Epithelial cell of umbilical artery (primary cell): ENCODE measurements at places on chromosomes 2 and 18. TPM values are rescaled to one million over a fixed set of nuclear protein-coding genes. Genes with fewer than 3 reads are reported as not detected.

Gene FBXO41
- total RNA-seq = 0.46 and 1.3 TPM in 2 replicates

Gene TAF1B
- 34.4 and 40.3 TPM in 2 replicates for total RNA-seq

Gene LTBP1
- 22.9 and 80.9 TPM in 2 replicates for total RNA-seq

Gene SMAD2
- total RNA-seq = 23.7 and 115 TPM in 2 replicates

Gene CCDC141
- under 0.01 and 0.15 TPM in 2 replicates for total RNA-seq

Gene SETBP1
- total RNA-seq = 4.1 and 6.2 TPM in 2 replicates

Gene ADAM17
- 63.7 and 79.0 TPM in 2 replicates for total RNA-seq

Gene WNT6
- total RNA-seq = not detected in 2 replicates

Gene SOCS6
- total RNA-seq = 19.2 and 24.6 TPM in 2 replicates

Gene POTEC
- total RNA-seq = not detected in 2 replicates

Gene ABCG8
- total RNA-seq = not detected in 2 replicates

Gene ALS2
- total RNA-seq = 33.8 and 40.9 TPM in 2 replicates

Gene CYRIA
- 26.3 and 29.2 TPM in 2 replicates for total RNA-seq

Gene REG1B
- not detected in 2 replicates for total RNA-seq

Gene SUMO1
- total RNA-seq = 149 and 208 TPM in 2 replicates

Gene PSMA8
- not detected in 2 replicates for total RNA-seq

Gene ARHGAP15
- total RNA-seq = not detected in 2 replicates

Gene LIMS3
- total RNA-seq = 5.5 and 11.4 TPM in 2 replicates

Gene ASB18
- not detected in 2 replicates for total RNA-seq

Gene OTOF
- total RNA-seq = under 0.01 and 0.15 TPM in 2 replicates

Gene NEB
- 0.32 and 0.46 TPM in 2 replicates for total RNA-seq

Gene RAPGEF4
- 10.4 and 15.0 TPM in 2 replicates for total RNA-seq

Gene DSC3
- 0.61 and 1.3 TPM in 2 replicates for total RNA-seq

Gene RAD51AP2
- not detected in 2 replicates for total RNA-seq

Gene TDRD15
- under 0.01 TPM in 1 of 2 replicates, not detected in the other for total RNA-seq

Gene DNMT3A
- total RNA-seq = 28.6 and 38.6 TPM in 2 replicates

Gene SLC40A1
- total RNA-seq = 4.5 and 12.9 TPM in 2 replicates

Gene ZNF804A
- total RNA-seq = under 0.01 and 0.15 TPM in 2 replicates

Gene CDH2
- total RNA-seq = 74.1 and 135 TPM in 2 replicates

Gene EVX2
- total RNA-seq = not detected in 2 replicates

Gene RGPD5
- 25.4 and 46.1 TPM in 2 replicates for total RNA-seq

Gene DAW1
- total RNA-seq = 13.1 and 17.5 TPM in 2 replicates

Gene ELP2
- 76.7 and 81.2 TPM in 2 replicates for total RNA-seq

Gene TRIM43
- not detected in 2 replicates for total RNA-seq

Gene CNDP1
- not detected in 2 replicates for total RNA-seq

Gene CROCC2
- not detected in 2 replicates for total RNA-seq

Gene AQP12A
- not detected in 2 replicates for total RNA-seq

Gene TUBA4B
- total RNA-seq = not detected in 2 replicates

Gene RESP18
- not detected in 2 replicates for total RNA-seq

Gene AGXT
- not detected in 2 replicates for total RNA-seq
